ENCODE measurements at places on chromosomes 16 and 17. TPM values are rescaled to one million over a fixed set of nuclear protein-coding genes. Genes with fewer than 3 reads are reported as not detected.

Gene CTCF
- total RNA-seq: 25.1 TPM

Gene MYCBPAP
- total RNA-seq: 0.46 TPM

Gene NPIPB2
- total RNA-seq: 1.8 TPM

Gene TBC1D3H
- total RNA-seq: not detected

Gene ZNF75A
- 17.6 TPM for total RNA-seq

Gene TNFRSF13B
- total RNA-seq: not detected

Gene TBC1D3E
- total RNA-seq: not detected

Gene MYL11
- total RNA-seq: not detected

Gene TP53TG3F
- total RNA-seq: not detected
